ENCODE measurements at places on chromosomes 16 and 17.

DNA sequence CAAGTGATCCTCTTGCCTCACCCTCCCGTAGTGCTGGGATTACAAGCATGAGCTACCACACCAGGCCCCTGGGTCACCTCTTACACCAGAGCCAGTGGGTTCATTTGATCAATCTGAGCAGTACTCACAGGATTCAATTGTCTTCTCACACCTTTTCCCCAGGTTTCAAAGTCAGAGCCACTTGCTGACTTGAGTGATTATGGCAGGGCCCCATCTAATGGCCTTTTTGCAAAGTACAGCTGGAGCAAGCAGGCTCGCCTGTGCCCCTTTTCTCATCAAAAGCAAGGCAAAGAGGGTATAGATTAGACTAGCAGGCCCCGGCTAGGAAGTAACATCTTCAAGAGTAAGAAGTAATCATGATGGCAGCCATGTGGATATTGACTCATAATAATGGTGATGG is 114.8 kb upstream of the NOL11 start:
- peak; percentile 2 for DNase-seq

DNA sequence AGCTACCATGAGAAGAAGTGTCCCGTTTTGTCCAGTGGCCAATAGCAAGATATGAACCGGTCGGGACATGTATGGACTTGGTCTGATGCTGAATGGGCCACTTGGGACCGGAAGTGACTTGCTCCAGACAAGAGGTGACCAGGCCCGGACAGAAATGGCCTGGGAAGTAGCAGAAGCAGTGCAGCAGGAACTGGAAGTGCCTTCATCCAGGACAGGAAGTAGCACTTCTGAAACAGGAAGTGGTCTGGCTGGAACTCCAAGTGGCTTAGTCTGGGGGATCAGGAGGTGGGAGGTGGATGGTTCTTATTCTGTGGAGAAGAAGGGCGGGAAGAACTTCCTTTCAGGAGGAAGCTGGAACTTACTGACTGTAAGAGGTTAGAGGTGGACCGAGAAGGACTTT is 5.3 kb downstream of the EFNB3 start:
- no peak for DNase-seq

GRCh38 chr17:67241719-67242341 is 3.2 kb downstream of the HELZ start:
- no peak for DNase-seq

DNA sequence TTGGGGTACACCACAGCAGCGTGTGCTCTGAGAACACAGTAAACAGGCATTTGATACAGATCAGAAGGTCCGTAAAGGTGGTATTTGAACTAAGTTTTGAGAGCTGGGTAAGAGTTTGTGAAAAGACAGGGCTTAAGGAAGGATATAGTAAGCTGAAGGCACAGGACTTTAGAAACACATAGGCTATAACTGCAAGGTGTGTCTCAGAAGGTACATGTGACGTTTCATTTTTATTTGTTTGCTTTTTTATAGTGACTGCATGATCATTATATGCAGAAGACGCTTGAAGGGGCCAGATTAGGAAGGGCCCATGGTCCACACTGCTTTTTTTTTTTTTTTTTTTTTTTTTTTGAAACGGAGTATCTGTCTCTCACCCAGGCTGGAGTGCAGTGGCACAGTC is 644.6 kb downstream of the WWOX start:
- no peak for DNase-seq

DNA sequence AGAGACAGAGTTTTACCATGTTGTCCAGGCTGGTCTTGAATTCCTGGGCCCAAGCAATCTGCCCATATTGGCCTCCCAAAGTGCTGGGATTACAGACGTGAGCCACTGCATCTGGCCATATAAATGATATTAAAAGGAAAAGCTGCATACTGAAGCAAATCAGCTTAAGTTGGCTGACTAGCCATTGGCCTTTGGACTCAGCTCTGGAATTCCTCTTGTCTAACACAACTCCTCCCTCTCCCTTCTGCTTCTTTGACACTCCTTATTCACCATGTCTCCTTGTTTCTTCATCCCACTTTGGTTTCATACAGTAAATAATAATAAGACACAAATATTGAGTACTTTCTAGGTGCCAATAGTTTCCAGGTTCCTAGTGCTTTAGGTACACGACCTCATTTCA is 7.5 kb downstream of the KRT12 start:
- DNase-seq: no peak

GRCh38 chr16:14186007-14186794 is 115.1 kb downstream of the MRTFB start:
- peak; percentile 69 for DNase-seq

DNA sequence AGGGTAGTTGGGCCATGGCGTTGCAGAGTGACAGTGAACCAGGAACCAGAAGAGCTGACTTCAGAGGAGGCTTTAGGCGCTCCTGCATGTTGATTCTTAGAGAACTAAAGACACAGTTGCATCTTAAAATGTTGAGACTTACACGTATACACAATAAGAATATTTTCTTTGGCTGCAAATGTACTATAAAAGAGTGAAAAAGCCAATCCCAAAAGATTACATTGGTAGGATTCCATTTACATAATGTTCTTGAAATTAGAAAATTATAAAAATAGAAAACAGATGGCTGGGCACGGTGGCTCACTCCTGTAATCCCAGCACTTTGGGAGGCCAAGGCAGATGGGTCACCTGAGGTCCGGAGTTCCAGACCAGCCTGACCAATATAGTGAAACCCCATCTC is 738.8 kb downstream of the WWOX start:
- DNase-seq: no peak

GRCh38 chr16:50940275-50940854 is 198.5 kb downstream of the CYLD start:
- no peak for DNase-seq

GRCh38 chr16:65394281-65394680 is 272.4 kb upstream of the CDH11 start:
- no peak for DNase-seq

DNA sequence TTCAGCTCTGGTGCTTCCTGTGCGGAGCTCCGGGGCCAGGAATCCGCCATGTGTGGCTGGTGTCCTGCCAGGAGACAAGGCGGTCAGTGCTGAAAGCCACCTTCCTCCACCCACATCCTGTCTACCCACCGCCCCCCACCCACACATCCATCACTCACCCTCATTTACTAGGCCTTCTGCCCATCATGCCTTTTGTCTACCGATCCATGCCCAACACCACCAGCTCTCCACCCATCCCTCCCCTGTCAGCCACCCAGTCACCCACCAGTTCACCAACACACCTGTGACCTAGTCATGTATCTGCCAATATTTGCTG is 241.4 kb downstream of the KATNIP start:
- DNase-seq: no peak

GRCh38 chr17:58200024-58200633 is 7.6 kb downstream of the EPX start:
- DNase-seq: no peak

GRCh38 chr17:57154921-57155320 is 69.9 kb downstream of the AKAP1 start:
- DNase-seq: no peak

- no peak for DNase-seq
Measured at GRCh38 chr17:39738568-39738901, 797 bp downstream of the GRB7 start.

DNA sequence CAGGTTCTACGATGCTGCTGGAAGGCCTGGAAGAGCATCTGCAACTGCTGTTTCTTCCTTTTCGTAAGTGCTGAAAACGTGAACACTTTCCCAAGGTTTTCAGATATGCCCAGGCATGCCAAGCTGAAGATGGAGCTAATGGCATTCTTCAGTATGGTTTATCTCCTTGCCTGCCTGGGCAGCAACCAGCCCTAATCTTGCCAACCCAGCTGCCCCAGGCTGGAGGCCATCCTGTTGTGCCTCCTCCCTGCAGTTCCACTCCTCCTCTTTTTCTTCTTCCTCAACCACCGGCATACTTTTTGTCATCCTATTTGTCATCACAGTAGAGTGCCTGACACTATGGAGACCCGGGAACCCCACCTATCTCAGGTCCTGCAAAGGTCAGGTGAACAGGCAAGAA is 1849.3 kb downstream of the TP53TG3F start:
- DNase-seq: no peak

DNA sequence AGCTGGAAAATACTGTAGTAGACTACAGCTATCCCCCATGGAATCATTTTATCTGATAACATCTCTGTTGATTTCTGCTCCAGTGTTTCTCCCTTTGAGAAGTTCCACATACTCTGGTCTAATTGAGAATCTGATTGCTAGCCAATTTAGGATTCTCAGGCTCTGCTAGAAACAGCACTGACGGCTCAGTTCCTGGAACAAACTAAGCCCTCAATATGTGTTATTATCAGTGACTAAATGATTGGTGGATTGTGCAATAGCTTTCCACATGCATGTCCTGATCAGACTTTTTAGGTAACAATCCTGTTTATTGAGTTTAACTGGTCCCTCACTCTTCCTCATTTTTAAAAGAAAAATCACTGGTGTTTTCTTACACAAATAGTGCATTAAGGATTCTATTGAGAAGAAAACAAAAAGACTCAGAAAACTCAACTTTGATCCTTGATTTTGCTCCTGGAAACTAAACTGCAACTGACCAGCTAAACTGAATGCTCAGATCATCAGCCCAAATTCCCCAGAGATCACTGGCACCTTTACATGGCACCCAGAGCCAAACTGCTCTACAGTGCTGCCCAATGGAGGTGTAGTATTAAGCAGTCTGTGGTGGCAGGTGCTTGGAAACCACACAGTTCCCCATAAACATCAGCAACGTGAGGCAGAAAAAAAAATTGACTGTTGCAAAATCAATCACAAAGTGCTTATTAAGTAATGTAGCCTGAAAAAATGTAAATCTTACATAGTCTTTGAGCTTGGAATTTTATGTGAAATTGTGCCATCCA is 423.7 kb downstream of the TOX3 start:
- DNase-seq: no peak

GRCh38 chr16:3999479-4000325 is 116.5 kb downstream of the ADCY9 start:
- peak; percentile 77 for DNase-seq

GRCh38 chr16:1911467-1912214 is 6.6 kb downstream of the HS3ST6 start:
- no peak for DNase-seq

GRCh38 chr16:11175787-11176341 is 80.1 kb downstream of the SOCS1 start:
- DNase-seq: no peak

DNA sequence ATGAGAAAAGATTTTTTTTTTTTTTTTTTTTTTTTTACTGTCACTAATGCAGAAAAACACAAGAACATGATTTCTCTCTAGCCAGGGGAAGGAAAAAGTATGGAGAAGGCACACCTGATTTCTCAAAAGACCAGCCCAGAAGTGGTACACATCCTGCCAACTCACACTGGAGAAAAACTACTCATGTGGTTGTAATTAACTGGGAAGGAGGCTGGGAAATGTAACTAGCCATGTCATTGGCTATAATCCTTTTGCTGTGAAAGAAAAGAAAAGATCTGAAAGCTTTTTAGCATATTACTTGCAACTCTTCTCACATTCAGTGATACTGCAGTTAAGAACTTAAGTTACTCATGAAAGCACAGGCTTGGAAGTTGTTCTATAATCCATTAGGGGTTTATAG is 195.9 kb upstream of the PMFBP1 start:
- no peak for DNase-seq

DNA sequence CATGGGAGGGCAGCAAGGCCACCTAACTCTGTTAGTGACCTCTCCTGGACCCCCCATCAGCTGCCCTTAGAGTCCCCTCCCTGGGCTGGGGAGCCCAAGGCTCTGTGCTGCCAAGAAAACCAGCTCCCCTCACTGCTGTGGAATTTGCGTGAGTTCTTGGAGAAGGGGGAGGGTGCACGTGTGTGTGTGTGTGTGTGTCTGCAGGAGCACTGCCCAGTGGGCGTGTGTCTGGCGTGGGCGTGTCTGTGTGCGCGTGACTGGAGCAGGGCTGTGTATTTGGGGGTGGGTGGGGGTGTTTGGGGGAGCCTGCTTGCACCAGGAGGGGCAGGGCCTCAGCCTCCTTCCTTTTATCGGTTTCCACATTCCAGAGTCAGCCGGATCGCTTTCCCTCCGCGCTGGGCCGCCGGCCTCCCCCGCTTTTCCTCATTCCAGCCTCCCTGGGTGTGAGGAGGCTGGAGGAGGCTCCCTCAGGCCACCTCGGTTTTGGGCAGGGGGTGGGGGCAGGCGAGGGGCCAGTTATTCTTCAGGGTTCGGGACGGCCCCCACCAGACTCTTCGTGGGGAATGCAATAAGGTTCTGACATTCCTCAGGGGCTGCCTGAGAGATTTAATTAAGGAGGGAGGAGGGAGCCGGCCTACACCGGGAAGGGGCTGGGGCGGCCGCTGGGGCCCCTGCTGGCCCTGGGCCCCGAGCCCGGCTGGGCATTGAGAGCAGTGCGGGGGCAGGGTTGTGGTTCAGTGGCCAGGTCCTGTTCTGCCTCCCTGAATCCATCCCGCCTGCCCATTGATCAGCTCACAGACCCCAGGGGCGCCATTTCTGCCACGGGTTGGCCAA is 2.5 kb downstream of the VASN start:
- DNase-seq: peak; percentile 93

DNA sequence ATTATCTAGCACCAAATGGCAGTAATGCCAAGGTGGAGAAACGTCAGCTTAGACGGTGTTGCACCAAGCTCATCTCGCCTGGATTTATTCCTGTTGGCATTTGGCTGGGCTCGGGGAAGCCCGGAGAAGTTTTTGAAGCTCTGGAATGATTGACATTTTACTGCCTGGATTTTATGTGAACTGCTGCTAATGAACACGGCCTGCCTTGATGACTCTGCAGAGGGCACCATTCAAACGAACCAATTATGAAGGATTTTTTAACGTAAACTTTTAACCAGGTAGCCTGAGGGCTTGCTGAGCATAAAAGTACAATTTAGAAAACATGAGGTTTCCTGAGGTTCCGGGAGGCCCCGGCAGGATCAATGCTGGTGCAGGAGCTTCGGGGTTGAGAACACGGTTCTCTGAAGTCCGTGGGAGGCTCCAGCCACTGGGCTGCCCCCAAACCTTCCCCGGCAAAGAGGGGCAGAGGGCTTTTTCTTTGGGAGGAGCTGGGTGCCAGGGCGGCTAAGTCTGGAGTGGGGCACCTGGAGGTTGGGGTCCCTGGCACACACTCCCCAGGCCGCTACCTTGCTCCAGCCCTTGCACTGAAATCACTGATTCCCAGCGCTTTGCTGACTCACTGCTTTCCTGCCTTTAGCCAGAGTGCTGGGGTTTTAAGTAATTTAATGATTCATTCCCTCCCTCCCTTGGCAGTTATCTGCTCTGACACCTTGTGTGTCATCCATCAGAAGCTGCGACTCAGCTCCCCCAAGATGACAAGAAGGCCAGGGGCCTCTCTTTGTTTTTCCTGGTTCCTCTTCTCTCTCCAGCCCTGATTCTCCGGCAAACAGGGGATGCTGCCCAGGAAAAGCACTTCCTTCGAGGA is 161.2 kb upstream of the IRX3 start:
- peak; percentile 58 for DNase-seq

GRCh38 chr17:54784305-54784704 is 116.3 kb upstream of the TOM1L1 start:
- no peak for DNase-seq

GRCh38 chr17:83109793-83110645 is 30.6 kb downstream of the METRNL start:
- DNase-seq: peak; percentile 87

- no peak for DNase-seq
Measured at GRCh38 chr17:58677194-58677880, 14.5 kb downstream of the TEX14 start.
